T-cell (primary cell): ENCODE measurements at places on chromosomes 12 and 14.

- peak overlapping the region; percentile 97 for H3K4me3 ChIP-seq
- H3K27ac ChIP-seq = peak overlapping the region; percentile 94
Measured at GRCh38 chr14:51860825-51861499, 550 bp downstream of the GNG2 start.

- H3K27me3 ChIP-seq = peaks cover 6% of the 10 kb centered on the region
- no peak overlapping the region for H3K4me3 ChIP-seq
- no peaks in the 10 kb centered on the region for H3K4me1 ChIP-seq
- no peaks in the 10 kb centered on the region for H3K36me3 ChIP-seq
Measured at GRCh38 chr14:70052990-70053389, 135.8 kb downstream of the SLC8A3 start.

DNA sequence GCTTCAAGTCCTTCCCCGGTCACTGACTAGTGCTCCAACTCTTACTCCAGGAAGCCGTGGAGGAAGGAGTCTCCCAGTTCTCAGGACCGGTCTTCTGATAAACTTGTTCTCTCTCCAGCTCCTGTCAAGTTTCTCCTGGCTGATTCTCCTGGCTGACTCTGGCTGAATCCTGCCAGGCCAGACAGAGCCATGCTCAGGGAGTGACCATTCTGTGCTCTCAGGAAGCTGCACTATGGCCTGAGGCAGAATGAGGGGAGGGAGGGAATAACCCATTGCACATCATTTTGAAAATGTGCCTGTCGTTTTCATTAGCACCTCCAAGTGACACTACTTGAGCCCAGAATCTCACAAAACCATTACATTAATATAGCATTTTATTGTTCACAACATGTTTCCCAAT is 80.8 kb downstream of the IFNG start:
- H3K27me3 ChIP-seq = no peaks in the 10 kb centered on the region
- no peak overlapping the region for H3K27ac ChIP-seq
- peaks cover 8% of the 10 kb centered on the region for H3K4me1 ChIP-seq
- DNase-seq = no peak
- H3K4me3 ChIP-seq = no peak overlapping the region

- peak; percentile 74 for DNase-seq
- H3K27ac ChIP-seq = peak overlapping the region; percentile 97
- H3K27me3 ChIP-seq = no peaks in the 10 kb centered on the region
- H3K36me3 ChIP-seq = no peaks in the 10 kb centered on the region
Measured at GRCh38 chr12:96445691-96446583, 43.4 kb upstream of the CFAP54 start.

- H3K36me3 ChIP-seq = no peaks in the 10 kb centered on the region
- H3K27me3 ChIP-seq = peaks cover 5% of the 10 kb centered on the region
- no peak overlapping the region for H3K27ac ChIP-seq
- DNase-seq = no peak
- no peaks in the 10 kb centered on the region for H3K4me1 ChIP-seq
Measured at GRCh38 chr14:89085737-89086382, 261.4 kb downstream of the TTC8 start.

DNA sequence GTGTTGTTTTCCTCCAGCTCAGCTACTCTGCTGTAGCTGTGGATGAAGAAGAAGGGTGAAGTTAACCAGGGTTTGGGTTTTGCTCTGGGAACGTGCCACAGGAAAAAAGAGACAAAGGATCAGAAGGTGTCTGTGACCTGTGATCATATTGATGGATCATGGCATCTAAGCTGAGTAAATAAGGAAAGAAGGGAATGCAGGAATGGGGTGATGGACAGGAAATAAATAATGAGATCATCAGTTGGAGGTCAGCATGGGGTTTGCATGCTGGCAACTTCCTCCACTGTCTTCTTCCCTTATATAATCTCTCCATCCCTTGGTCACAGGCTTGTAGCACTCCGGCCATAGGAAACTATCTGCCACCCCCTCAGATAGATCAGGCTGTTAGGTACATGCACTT is 430.3 kb upstream of the PDE3A start:
- H3K27me3 ChIP-seq = no peaks in the 10 kb centered on the region
- no peaks in the 10 kb centered on the region for H3K36me3 ChIP-seq
- H3K4me3 ChIP-seq = no peak overlapping the region

GRCh38 chr14:28061006-28061405 is 705.6 kb upstream of the FOXG1 start:
- H3K27ac ChIP-seq = no peak overlapping the region
- H3K27me3 ChIP-seq = no peaks in the 10 kb centered on the region
- DNase-seq = no peak
- H3K4me1 ChIP-seq = no peaks in the 10 kb centered on the region
- no peaks in the 10 kb centered on the region for H3K36me3 ChIP-seq
